ENCODE measurements at places on chromosomes 16 and 17.

- no peak for DNase-seq
These were observed 1.8 kb upstream of the C1QTNF8 start for GRCh38 chr16:1097800-1098199.

- no peak for DNase-seq
These were observed 3.3 kb upstream of the HBM start for GRCh38 chr16:162271-162991.

- DNase-seq: no peak
These were observed 13.7 kb downstream of the UNC45B start for GRCh38 chr17:35161281-35161761.

GRCh38 chr16:67170168-67170948 is at the start of gene NOL3:
TSS of gene NOL3 (plus strand) at chr16:67170538.
- DNase-seq: no peak

- no peak for DNase-seq
These were observed 87.6 kb downstream of the FOXL1 start for GRCh38 chr16:86665929-86666328.

DNA sequence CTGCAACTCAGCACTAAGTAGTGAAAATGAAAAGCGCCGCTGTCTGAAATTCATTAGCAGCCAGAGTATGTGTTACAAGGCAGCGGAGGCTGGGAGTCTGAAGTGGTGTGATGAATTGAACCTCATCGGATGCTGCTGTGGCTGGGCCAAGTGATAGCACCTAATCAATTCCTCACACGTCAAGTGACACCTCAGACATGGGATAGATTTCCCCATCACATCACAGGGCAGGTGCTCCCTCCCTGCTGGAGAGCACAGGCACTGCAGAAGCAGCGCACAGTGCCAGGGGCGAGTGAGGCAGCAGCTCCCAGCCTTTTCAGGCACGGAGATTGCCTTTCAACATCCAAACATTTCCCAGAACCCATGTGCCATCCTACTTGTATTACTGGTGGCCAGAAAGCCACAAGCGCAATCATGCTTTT is 32.2 kb downstream of the DRC3 start:
- no peak for DNase-seq

All from non-pigmented ciliary epithelial cell (primary cell).